Astrocyte (in vitro differentiated cells and primary cell): ENCODE measurements at places on chromosomes 12 and 14. TPM values are rescaled to one million over a fixed set of nuclear protein-coding genes. Genes with fewer than 3 reads are reported as not detected.

GRCh38 chr12:123264642-123265041 is 7.0 kb downstream of the CDK2AP1 start:
- no peaks in the 10 kb centered on the region for H3K27me3 ChIP-seq
- no peak overlapping the region for H3K27ac ChIP-seq
- no peak for DNase-seq
- H3K36me3 ChIP-seq = peaks cover 41% of the 10 kb centered on the region
- peaks cover 20% of the 10 kb centered on the region for H3K4me1 ChIP-seq

DNA sequence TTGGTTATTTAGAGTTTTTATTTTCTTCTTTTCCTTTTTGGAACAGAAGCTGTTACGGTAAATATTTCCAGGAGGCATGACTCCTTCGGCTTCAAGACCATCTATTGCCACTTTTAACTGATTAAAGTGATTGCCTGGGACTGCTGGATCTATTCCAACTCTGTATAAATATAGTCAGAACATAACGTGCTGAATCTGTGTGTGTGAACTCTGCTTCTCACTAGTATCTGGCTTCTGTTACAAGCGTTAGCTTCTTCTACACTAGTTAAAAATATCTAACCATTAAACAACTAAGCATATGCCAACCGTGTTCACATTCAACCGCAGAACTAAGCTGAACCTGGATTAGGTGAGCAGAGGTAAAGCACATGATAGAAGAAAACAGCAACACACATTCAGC is 49.0 kb downstream of the TMTC1 start:
- H3K4me1 ChIP-seq = peaks cover 6% of the 10 kb centered on the region
- no peaks in the 10 kb centered on the region for H3K27me3 ChIP-seq
- no peaks in the 10 kb centered on the region for H3K36me3 ChIP-seq
- H3K4me3 ChIP-seq = no peak overlapping the region

- no peak overlapping the region for H3K27ac ChIP-seq
- H3K4me3 ChIP-seq = no peak overlapping the region
- H3K4me1 ChIP-seq = peaks cover 5% of the 10 kb centered on the region
- H3K27me3 ChIP-seq = no peaks in the 10 kb centered on the region
- peak; percentile 4 for DNase-seq
- no peaks in the 10 kb centered on the region for H3K36me3 ChIP-seq
Measured at GRCh38 chr12:843609-844008, 91.2 kb downstream of the WNK1 start.

GRCh38 chr12:121620333-121620891 is 5.9 kb upstream of the ORAI1 start:
- no peaks in the 10 kb centered on the region for H3K36me3 ChIP-seq
- H3K4me3 ChIP-seq = no peak overlapping the region
- H3K4me1 ChIP-seq = peaks cover 7% of the 10 kb centered on the region
- H3K27ac ChIP-seq = no peak overlapping the region

GRCh38 chr12:105930557-105931503 is 207.9 kb downstream of the NUAK1 start:
- no peaks in the 10 kb centered on the region for H3K27me3 ChIP-seq
- H3K27ac ChIP-seq = no peak overlapping the region
- H3K4me1 ChIP-seq = peaks cover 23% of the 10 kb centered on the region
- no peaks in the 10 kb centered on the region for H3K36me3 ChIP-seq
- DNase-seq = no peak

DNA sequence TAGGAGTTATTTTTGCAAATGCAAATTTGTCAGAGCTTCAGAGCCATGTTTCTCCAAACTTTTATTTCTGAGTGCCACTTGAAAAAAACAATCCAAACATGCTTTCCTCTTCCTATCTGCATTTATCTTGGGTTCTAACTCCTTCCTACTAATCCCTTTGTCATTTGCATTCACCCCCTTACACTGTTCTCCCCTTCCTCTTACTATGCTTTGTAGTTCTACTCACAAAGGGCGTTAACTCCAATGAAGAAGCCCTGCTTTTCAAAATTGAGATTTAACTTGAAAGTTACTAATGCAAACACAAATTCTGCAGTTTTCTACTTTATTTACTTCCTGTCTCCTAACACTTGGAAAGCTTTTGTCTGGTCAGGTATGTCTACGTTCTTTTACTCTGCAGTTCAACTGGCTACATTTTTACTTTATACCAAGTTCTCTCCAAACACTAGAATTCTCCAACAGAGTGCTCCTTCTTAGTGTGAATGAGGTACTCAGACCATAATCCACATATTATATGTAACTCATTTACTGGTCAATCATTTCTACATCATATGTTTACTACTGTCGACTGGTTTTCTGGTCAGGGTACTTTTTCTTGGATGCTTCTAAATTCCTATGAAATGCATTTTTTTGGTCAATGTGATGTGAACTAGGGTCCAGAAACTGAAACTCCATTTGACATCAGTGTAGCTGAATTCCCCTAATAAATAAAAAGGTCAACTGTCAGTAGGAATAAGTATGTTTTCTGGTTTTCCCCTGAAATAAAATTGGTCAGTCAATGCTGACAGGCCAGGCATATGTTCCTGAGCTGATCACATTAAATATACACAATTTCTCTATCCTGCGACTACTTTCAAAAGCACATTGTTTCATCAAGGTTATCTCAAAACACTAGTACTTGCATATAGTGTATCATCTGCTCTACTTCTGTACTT is 51.2 kb upstream of the OR5AU1 start:
- peaks cover 77% of the 10 kb centered on the region for H3K36me3 ChIP-seq
- no peak for DNase-seq
- H3K4me1 ChIP-seq = no peaks in the 10 kb centered on the region
- no peaks in the 10 kb centered on the region for H3K27me3 ChIP-seq
- H3K27ac ChIP-seq = no peak overlapping the region

GRCh38 chr12:112916270-112916669 is 9.5 kb downstream of the OAS1 start:
- H3K36me3 ChIP-seq = no peaks in the 10 kb centered on the region
- no peak for DNase-seq
- H3K27ac ChIP-seq = no peak overlapping the region
- H3K4me3 ChIP-seq = no peak overlapping the region

DNA sequence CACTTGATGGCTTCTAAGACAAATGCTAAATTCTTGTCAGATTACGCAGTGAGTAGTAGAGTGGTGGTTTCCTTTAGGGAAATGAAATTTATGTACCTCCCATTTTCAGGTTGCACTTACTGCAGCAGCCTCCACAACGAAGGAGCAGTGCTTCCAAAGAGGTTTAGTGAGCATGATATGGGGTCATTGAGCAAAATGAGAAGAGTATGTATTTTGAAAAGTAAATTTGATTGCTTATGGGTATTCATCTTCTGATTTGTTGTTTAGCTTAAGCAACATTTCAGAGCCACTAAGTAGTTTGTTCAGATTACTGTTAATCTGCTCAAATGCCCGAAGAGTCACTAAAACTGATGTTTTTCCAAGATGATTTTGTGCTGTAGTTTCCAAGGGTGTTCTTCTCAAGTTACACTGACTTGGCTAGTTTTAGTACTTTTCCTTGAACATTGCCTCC is 493.6 kb downstream of the PCNX1 start:
- no peak overlapping the region for H3K27ac ChIP-seq
- DNase-seq = no peak

GRCh38 chr14:37257501-37258070 is 59.8 kb downstream of the MIPOL1 start:
- no peak overlapping the region for H3K27ac ChIP-seq
- DNase-seq = no peak
- H3K27me3 ChIP-seq = no peaks in the 10 kb centered on the region
- H3K4me3 ChIP-seq = no peak overlapping the region

DNA sequence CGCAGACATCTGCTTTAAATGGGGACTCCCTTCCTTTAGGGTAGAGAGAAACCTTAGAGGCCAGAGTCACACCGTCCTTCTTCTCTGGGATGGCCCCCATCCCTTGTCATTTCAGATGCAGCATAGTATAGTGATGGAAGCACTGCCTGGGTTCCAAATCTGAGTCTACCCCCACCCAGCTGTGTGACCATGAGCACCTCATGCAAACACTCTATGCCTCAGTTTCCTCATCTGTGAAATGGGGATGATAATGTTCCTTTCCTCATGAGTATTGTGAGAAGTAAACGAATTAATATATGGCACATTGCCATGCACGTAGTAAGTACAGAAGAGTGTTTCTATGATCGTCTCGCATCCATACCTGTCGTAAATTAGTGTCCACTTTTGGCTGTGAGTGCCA is 241.9 kb downstream of the SLC41A2 start:
- H3K27me3 ChIP-seq = no peaks in the 10 kb centered on the region
- DNase-seq = no peak
- no peak overlapping the region for H3K4me3 ChIP-seq
- peaks cover 25% of the 10 kb centered on the region for H3K4me1 ChIP-seq

DNA sequence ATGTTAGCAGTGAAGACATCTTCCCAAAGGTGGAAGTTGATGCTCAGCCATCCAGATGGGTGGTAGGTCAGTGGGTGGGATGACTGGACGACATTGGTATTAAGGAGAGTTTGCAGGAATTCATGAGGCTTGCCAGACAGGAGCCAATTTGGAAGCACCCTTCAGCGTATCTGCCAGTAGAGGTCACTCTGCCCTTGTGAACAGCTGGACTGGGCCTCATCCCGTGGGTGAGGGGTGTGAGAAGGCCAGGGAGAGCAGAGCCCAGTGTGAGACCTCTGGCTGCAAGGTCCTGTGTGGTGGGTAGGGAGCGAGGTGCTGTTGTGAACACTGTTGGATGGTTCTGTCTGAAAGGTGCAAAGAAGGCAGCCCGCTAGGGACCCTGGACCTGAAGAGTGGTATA is 37.7 kb downstream of the SLC5A8 start:
- H3K27me3 ChIP-seq = no peaks in the 10 kb centered on the region
- no peak for DNase-seq
- H3K4me1 ChIP-seq = no peaks in the 10 kb centered on the region

DNA sequence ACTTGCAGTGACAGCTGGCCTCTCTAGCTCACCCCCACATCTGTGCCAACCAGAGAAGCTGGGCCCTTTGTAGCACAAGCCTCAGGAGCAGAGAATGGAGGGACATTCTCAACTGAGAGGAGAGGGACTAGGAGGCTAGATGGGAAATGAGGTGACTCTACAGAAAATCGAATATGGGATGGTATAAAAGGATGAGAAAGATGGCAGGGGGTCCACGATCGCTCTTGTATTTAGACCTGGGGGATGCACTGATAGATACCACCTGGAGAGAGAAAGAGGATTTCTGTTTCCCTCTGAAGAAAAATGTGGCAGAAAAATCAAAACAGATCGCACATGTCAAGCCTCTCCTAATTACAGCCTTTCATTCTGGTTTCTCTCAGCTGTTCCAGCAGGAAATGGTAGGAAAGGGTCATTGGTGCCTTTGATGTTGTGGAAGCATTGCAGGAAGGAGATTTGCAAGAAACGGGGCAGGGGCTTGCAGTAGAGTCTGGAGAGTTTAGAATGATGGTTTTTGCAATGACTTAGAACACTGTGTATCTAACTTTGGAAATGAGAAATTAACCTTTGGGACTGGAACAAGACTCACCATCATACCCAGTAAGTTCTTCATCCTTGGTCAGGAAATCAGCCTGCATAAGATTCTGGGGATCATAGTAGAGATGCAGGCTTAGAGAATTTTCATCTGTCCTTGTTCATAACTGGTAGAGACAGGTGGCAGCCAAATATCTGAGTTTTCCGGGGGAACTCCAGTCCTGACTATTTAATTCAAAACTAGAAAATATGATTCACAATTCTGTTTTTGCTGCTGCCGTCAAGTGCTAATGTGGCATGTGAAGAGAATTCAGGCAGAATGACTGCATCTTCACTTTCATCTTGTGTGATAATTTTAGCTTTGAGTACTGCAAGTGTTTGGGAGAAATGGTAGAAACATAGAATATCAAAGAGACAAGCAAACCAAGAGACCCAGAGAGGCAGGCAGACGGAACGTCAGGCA is 98.8 kb downstream of the DAD1 start:
- DNase-seq = no peak
- no peak overlapping the region for H3K27ac ChIP-seq
- peaks cover 20% of the 10 kb centered on the region for H3K27me3 ChIP-seq
- no peak overlapping the region for H3K4me3 ChIP-seq
- no peaks in the 10 kb centered on the region for H3K36me3 ChIP-seq

DNA sequence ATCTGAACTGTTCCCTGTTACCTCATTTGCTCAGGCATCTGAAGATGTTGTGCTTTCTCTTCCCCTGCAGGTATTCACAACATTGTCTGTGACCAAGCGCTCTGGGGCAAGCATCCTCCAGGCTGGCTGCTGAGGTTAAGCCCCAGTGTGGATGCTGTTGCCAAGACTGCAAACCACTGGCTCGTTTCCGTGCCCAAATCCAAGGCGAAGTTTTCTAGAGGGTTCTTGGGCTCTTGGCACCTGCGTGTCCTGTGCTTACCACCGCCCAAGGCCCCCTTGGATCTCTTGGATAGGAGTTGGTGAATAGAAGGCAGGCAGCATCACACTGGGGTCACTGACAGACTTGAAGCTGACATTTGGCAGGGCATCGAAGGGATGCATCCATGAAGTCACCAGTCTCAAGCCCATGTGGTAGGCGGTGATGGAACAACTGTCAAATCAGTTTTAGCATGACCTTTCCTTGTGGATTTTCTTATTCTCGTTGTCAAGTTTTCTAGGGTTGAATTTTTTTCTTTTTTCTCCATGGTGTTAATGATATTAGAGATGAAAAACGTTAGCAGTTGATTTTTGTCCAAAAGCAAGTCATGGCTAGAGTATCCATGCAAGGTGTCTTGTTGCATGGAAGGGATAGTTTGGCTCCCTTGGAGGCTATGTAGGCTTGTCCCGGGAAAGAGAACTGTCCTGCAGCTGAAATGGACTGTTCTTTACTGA is 44.9 kb downstream of the EID3 start:
- H3K27ac ChIP-seq = no peak overlapping the region
- no peak overlapping the region for H3K4me3 ChIP-seq
- no peak for DNase-seq
- H3K27me3 ChIP-seq = no peaks in the 10 kb centered on the region
- peaks cover 62% of the 10 kb centered on the region for H3K36me3 ChIP-seq

GRCh38 chr14:83047059-83047830 is 1513.6 kb upstream of the SEL1L start:
- no peaks in the 10 kb centered on the region for H3K36me3 ChIP-seq
- DNase-seq = no peak
- H3K4me1 ChIP-seq = no peaks in the 10 kb centered on the region

- H3K4me1 ChIP-seq = peaks cover 1% of the 10 kb centered on the region
- no peak for DNase-seq
- no peaks in the 10 kb centered on the region for H3K27me3 ChIP-seq
- no peak overlapping the region for H3K4me3 ChIP-seq
Measured at GRCh38 chr12:82645414-82645813, 41.3 kb upstream of the TMTC2 start.

- no peaks in the 10 kb centered on the region for H3K27me3 ChIP-seq
- H3K36me3 ChIP-seq = no peaks in the 10 kb centered on the region
- DNase-seq = no peak
- no peak overlapping the region for H3K4me3 ChIP-seq
- H3K27ac ChIP-seq = no peak overlapping the region
- no peaks in the 10 kb centered on the region for H3K4me1 ChIP-seq
Measured at GRCh38 chr12:132258543-132258942, 70.8 kb downstream of the GALNT9 start.

- peaks cover 3% of the 10 kb centered on the region for H3K27me3 ChIP-seq
- H3K4me3 ChIP-seq = no peak overlapping the region
- H3K27ac ChIP-seq = no peak overlapping the region
- no peaks in the 10 kb centered on the region for H3K36me3 ChIP-seq
- H3K4me1 ChIP-seq = peaks cover 5% of the 10 kb centered on the region
Measured at GRCh38 chr14:72471346-72471745, 422.6 kb downstream of the DPF3 start.

- no peak for DNase-seq
- H3K4me1 ChIP-seq = no peaks in the 10 kb centered on the region
- H3K27ac ChIP-seq = no peak overlapping the region
- no peaks in the 10 kb centered on the region for H3K36me3 ChIP-seq
- H3K27me3 ChIP-seq = no peaks in the 10 kb centered on the region
Measured at GRCh38 chr12:89674326-89674942, 34.2 kb downstream of the ATP2B1 start.

GLT8D2 gene
- total RNA-seq = 11.1 and 12.2 TPM in 2 replicates

ASIC1 gene
- total RNA-seq = 8.1 and 8.2 TPM in 2 replicates

RTL1 gene
- 0.18 and 0.31 TPM in 2 replicates for total RNA-seq

CMA1 gene
- not detected in 2 replicates for total RNA-seq

LTBR gene
- 2.8 and 2.9 TPM in 2 replicates for total RNA-seq

SYT1 gene
- 24.0 and 33.2 TPM in 2 replicates for total RNA-seq

SMIM41 gene
- total RNA-seq = 0.18 TPM in 1 of 2 replicates, not detected in the other
